Retina (tissue), 1 donor: ENCODE measurements at places on chromosomes 16 and 17.
A peak's percentile ranks its signal among the peaks of the same experiment; 100 is the strongest.

GRCh38 chr17:82587234-82588086, 60.8 kb downstream of the WDR45B start:
- no peak for DNase-seq

- DNase-seq, result no peak
These were observed 29.1 kb upstream of the MED13 start for GRCh38 chr17:62094175-62094574.

GRCh38 chr17:28240688-28241340, 78.2 kb upstream of the TMEM97 start:
- no peak for DNase-seq

GRCh38 chr17:77563439-77564102, 394.9 kb upstream of the TNRC6C start:
- no peak for DNase-seq

DNA sequence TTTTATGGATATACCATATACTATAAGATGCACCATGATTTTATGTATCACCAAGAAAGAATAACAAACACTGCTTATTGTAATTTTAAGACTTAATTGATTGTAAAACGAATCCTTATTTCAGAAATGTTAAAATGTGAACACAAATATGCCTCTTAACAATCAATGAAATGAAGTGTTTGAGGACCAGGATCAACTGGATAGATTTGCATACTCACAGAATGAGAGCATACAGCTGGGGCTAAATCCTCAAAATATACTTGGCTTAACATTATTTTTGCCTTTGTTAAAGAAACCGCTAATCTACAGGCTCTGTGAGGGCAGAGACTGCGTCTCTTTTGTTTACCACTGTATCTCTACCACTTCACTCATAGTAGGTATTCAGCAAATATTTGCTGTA, 93.6 kb downstream of the SPACA3 start:
- DNase-seq, result no peak

GRCh38 chr17:13537167-13537731, 64.5 kb downstream of the HS3ST3A1 start:
- no peak for DNase-seq

GRCh38 chr16:11580451-11581086, 6.2 kb downstream of the LITAF start:
- DNase-seq, result no peak

DNA sequence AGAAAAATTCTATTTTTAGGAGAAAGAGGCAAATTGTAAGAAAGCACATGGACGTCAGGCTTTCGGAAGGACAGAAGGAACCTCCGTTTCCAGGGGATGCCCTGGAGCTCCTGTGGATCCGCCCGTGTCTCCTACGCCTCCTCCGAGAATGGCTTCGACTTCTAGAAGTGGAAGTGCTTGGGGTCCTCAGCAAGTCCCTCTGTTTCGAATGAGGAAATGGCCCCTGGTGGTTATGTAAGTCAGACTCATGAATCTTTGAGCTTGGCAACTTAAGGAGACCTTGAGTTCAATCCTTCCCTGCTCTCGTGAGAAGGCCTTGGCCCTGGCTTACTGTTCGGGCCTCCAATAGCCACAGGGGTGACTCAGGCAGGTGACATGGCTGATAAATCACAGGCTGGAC, 38.9 kb downstream of the COX4I1 start:
- no peak for DNase-seq

- DNase-seq, result peak; percentile 16
These were observed 31.8 kb upstream of the PRM1 start for GRCh38 chr16:11312718-11313492.

- peak; percentile 15 for DNase-seq
These were observed 19.0 kb upstream of the ADCY7 start for GRCh38 chr16:50247123-50247905.

DNA sequence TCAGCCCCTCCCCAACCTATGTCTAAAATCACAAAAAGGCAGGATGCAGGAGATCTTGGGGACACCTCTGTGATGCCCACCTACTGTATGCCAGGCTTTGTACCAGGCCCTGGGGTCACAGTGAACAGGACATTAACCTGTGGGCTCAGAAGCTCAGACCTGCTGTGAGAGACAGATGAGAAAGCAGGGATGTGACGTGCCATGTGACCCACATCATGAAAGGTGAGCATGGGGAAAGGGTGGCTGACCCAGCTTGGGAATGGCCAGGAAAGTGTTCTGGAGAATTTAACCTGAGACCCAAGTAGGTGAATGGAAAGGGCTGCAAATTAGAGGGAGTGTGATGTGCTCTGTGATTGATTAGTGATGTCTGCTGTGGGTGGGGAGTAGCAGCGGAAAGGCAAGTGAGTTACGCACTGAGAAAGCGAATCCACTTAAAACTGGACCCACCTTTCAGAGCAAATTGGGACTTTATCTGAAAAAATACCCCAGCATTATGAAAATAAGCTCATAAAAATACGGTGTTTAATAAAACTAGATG, 132.2 kb downstream of the IRF8 start:
- no peak for DNase-seq

DNA sequence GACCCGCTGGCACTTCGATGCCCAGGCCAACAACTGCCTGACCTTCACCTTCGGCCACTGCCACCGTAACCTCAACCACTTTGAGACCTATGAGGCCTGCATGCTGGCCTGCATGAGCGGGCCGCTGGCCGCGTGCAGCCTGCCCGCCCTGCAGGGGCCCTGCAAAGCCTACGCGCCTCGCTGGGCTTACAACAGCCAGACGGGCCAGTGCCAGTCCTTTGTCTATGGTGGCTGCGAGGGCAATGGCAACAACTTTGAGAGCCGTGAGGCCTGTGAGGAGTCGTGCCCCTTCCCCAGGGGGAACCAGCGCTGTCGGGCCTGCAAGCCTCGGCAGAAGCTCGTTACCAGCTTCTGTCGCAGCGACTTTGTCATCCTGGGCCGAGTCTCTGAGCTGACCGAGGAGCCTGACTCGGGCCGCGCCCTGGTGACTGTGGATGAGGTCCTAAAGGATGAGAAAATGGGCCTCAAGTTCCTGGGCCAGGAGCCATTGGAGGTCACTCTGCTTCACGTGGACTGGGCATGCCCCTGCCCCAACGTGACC, 5.0 kb downstream of the WFIKKN2 start:
- DNase-seq, result peak; percentile 61

GRCh38 chr16:88408561-88409142, 25.9 kb downstream of the ZNF469 start:
- no peak for DNase-seq

GRCh38 chr16:31529937-31530312, 2.2 kb downstream of the AHSP start:
- DNase-seq, result no peak

GRCh38 chr17:20071824-20072691, 62.9 kb downstream of the SPECC1 start:
- no peak for DNase-seq

DNA sequence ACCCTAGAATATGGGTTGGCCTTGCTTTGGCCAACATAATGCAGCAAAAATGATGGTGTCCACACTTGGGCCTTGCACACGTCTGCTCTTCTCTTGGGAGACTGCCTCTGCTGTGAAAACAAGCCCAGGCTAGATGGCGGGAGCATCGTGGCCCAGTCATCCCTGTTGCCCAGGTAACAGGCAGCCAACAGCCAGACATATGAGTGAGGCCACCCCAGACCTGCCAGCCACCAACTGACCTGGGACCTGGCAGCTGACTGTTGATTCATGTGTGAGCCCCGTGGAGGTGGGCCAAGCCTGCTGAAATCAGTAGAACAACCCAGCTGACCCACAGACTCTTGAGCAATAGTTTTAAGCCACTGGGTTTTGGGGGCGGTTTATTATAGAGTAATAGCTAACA, 39.4 kb upstream of the CDH3 start:
- DNase-seq, result no peak

DNA sequence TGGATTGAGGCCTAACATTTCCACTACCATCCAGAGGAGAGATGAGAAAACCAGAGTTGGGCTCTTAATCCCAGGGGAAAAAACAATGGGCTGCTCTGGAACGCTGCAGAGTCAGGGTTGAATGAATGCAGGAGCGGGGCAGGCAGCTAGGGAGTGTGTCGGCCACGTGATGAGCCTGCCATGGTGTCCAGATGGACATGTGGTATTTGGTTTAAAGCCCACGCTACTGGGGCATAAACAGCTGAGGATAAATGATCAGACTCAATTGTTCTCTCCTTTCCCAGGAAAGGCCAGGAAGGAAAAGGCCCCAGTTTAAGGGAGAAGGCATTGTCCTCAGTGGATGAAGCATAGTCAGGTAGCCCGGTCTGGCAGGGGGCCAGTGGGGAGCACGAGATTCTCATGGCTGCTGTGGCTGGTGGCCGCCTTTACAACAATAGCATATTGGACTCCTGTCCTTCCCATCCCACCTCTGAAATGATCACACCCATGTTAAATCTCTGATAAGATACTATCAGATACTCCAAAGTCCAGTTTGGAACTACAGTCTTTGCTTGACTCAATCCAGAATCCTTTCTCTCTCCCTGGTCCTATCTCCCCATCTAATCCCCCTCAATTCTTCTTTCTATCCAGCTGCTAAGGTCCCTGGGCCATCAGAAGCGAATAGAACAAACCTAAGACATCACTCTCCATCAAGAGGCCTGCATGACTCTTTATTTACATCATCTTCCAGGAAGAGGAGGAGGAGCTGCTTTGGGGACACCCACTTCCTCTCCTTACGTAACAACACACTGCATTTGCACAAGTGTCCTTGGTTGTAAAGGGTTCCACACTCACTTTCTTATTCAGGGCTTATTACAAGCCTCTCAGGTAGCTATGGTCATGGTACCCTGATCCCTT, 20.4 kb downstream of the CA4 start:
- peak; percentile 10 for DNase-seq

GRCh38 chr17:77693776-77694175, 264.7 kb upstream of the TNRC6C start:
- no peak for DNase-seq

- no peak for DNase-seq
These were observed 132.3 kb downstream of the PCTP start for GRCh38 chr17:55883149-55883548.

DNA sequence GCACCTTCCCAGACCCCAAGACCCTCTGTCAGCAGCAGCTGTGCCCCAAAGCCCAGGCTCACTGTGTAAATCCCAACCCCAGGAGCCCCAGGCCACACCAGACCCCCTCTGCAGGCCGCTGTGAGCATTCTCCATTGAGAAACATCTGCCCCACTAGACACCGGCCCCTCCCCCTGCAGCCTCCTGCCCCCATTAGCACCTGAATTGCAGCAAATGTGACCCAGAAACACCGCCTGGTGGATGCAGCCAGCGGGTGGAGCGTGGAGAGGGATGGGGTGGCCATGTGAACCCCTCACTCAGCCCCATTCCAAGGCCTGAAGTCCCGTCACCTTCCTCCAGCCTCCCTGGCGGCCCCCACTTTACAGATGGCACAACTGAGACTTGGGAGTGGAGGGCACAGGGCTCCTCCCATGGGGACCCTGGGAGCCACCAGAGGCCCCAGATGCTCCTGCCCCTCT, 2.2 kb downstream of the UBALD1 start:
- no peak for DNase-seq

DNA sequence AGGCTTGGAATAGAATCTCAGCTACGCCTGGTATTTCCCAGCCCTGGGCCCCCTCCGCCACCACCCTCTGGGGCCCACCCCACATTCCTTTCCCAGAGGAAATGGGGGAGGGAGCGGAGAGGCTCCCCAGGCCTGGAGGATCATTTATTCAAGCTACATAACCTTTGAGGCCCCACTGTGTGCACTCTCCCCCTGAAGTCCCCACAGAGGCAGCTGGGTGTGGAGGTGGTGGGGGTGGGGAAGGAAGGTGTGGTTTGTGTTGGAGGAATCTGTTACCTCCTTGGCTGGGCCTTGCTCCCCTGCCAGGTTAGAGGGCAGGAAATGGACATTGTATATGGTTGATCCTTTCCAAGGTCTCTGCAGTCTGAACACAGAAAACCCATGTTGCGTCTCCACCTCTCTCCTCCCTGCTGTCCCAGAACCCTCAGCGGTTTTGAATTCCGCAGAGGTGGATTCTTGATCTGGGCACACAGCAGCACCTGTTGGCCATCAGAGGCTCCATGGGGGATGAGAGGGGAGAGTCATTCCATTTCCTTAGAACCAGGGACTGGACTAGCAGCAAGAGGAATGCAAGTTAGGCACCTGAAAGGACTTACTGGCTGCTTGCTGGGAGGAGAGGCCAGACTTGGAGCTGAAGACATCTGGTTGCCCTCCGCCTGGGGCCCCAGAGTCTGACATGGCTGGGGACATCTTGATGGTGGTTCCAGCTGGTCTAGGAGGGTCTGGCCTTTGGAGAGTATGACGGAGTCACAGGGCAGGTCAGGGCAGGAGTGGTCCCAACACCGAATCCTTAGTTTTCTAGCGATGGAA, 23.0 kb downstream of the ARHGAP23 start:
- DNase-seq, result no peak

GRCh38 chr17:27318228-27318627, 24.3 kb downstream of the WSB1 start:
- DNase-seq, result no peak

DNA sequence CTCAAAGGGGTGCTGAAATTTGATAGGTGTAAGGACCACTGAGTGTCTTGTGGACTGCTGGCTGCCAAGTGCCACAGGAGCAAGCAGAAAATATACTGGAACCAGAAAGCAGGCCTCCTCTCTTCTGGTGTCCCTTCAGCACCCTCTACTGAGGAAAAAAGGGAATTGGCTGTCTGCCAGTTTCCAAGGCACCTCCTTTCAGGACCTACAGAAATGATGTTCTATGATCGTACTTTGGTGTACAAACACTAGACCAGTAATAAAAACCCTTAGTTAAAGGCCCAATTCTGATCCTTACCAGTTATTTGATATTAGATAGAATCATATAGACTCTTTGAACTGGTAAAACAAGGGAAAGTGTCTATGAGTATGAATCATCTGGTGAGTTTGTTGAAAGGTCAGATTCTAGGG, 35.8 kb upstream of the BCAS3 start:
- DNase-seq, result peak; percentile 64

DNA sequence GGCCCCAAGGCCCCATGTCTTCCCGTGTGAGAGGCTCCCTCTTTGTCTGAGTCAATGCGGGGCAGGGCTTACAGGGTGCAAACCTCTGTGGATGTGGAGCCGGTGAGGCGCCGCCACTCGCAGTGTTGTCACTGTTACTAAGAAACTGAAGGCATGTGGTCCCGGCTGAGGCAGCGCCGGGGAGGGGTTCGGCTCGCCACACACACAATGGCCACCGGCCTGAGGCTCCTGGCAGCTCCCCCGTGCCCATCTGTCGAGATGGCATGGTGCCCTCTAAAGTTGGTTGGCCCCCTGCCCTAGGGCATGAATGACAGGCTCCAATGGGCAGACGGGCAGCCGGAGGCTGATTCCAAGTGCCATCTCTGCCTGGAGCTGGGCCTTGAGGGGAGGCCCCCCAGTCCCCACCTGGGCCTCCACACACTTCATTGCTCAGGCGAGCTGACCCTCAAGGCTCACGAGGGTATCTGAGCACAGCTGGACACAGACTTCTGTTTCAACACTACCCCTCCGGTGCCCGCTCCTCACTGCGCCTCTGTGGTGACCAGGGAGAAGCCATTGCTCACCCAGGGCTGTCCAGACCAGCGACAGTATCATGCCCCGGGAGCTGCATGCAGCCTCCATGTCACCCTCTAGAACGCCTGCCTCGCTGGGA, 137.2 kb downstream of the C16orf78 start:
- DNase-seq, result no peak
